Muscle of leg (tissue), 16 donors: ENCODE measurements at places on chromosomes 16 and 17. TPM values are rescaled to one million over a fixed set of nuclear protein-coding genes. Genes with fewer than 3 reads are reported as not detected.

DLG4 gene
- 12.7 TPM for total RNA-seq

DLX3 gene
- total RNA-seq: not detected

RTN4RL1 gene
- 1.8 TPM for total RNA-seq

TBX2 gene
- total RNA-seq: 9.2 TPM

TMEM98 gene
- total RNA-seq: 40.5 TPM

ASPA gene
- 3.8 TPM for total RNA-seq

ZNF469 gene
- total RNA-seq: 4.4 TPM

CCL2 gene
- total RNA-seq: 53.8 TPM
